ENCODE measurements at places on chromosomes 5 and 9.

GRCh38 chr9:24620741-24621140 lies 75.0 kb upstream of the IZUMO3 start:
- no peak for DNase-seq

DNA sequence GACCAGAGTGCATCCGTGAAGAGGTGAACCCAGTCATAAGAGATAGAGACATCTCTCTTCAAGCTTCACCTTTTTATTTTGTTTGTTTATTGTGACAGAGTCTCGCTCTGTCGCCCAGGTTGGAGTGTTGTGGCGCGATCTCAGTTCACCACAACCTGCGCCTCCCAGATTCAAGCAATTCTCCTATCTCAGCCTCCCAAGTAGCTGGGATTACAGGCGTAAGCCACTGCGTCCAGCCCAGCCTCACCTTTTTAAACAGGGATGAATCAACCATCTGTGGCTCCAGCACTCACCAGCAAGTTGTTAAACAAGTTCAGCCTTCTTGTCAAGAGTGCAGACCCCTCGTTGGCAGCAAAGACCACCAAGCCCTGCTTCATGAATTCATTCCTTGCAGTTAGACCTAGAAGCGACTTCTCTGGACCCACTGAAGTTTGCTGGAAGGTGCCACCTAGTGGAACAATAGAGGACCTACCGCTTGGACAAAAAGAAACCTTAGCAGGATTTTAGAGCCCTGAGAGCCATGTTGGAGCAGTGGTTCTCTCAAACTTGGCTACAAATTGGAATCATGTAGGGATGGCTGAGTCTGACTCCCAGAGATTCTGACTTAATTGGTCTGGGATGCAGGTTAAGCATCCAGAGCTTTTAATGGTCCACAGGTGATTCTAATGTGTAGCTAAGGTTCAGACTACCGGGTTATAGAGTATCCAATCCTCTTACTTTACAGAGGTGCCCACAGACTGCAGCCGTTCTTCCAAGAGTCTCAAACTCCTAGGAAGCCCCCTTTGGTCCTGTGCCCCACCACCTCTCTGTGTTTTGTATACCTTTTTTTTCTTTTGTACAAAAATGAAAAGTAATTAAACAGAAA lies 10.5 kb upstream of the GALNT10 start:
- DNase-seq: no peak

DNA sequence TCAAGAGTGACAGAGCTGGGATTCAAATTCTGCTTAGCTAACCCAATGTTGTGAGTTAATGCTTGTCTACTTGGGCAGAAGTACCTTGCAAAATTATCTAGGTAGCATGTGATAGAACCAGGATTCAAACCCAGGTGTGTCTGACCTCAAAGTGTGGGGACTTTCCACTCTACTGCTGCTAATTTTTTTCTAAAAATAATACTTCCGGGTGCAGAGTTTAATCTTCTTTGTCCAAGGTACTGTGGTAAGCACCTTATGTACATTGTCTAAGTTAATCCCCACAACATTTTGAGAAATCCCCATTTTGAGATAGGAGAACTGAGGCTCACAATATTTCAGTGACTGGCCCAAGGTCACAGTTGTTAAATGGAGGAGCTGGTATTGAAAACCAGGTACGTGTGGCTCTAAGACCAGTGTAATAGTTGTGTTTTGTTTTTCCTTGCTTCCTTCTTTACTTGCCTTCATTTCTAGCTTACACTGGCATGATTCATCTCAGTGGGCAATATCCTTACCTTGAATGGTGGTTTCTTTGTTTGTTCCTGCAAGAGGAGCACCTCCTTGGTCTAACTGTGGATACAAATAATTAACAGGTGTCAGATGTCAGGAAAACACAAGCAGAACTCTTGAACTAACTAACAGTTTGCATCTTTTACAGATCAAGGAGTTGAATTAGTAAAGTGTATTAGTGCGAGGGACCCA lies 7.5 kb downstream of the ALDOB start:
- no peak for DNase-seq

- DNase-seq: no peak
Measured at GRCh38 chr5:15787681-15788080, 287.7 kb downstream of the FBXL7 start.

DNA sequence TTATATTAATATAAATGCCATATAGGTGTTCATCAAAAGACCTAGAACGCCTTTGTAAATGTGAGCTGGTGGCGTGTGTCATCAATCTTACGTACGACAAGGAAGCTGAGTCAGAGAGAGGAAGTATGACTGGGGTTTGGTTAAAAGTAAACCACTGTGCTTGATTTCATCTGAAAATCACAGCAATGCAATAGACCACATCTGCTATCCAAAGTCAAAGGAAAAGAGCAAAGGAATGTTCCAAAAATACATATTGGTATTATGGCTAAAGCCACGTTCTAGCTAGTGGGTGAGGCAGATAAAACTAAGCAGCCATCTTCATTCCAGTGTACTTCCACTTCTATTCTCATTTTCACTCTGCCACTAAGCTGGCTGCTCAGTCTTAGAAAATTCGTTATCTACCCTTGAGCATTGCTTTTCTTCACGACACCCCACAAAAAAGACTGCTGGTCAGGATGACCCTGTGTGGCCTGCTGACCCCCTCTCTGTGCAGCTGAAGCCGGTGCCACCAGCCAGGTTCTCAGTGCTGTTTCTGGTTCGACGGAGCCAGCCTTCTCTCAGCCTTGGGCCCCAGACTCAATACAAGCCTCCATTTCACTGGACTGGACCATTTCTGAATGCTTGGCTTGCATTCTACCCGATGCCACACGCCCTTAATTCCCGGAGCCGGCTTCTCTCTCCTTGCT lies 23.8 kb downstream of the SHC3 start:
- no peak for DNase-seq

- no peak for DNase-seq
Measured at GRCh38 chr9:84703793-84704192, 34.3 kb downstream of the NTRK2 start.
